ENCODE measurements at places on chromosomes 1 and 21.

GRCh38 chr1:39266269-39266668, 61.8 kb downstream of the MACF1 start:
- DNase-seq: no peak

GRCh38 chr1:38138498-38139233, 92.1 kb upstream of the POU3F1 start:
- peak; percentile 90 for DNase-seq

- no peak for DNase-seq
Measured at GRCh38 chr1:217097819-217098218, 374.6 kb upstream of the ESRRG start.

DNA sequence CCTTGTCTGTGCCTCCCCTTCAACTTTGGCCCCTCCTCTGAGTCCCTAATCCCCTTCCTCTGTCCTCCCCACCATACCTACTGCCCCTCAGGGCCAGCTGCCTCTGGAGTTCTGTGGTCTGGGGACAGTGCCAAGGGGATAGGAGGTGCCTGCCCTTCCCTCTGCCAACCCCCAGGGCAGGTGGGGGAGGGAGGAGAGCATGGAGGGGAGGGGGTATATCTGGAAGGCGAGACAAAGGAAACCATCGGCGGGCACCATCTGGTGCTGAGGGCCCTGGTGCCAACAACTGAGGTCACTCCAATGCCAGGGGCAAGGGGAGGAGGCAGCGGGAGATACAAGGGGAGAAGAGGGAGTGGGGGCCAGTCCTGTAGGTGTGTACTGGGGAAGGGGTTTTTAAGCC, 9.6 kb downstream of the RAB25 start:
- DNase-seq: no peak

DNA sequence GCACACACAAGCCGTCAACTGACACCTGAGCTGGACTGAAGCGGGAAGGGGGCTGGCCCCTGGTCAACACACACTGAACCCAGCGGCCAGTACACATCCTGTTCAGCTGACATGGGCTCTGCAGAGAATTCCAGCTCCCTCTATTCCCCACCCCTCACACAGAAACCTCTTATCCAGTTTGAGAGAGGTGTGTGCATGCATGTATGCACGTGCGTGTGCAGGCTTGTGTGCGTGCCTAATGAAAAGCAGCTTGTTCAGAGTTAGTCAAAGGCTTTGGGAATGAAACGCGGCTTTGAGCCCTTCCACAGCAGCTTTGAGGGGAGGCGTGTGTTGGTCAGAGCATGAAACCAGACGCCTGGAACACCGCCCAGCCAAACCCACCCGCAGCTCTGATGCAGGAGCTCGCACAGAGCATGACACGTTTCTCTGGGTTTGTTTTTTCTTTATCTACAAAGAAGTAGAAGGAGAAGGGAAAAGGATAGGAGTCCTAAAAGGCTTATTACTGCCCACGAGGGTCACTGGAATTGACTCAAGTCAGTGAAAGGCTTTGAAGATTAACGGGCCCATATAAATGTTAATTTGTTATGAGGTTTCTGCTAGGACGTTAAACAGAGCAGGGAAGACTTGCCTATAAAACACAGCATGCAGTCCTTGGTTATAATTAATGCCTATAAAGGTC, 184.2 kb downstream of the ETS2 start:
- DNase-seq: peak; percentile 91

Data from mammary epithelial cell (primary cell).